ENCODE measurements at places on chromosomes 5 and 9.

- no peak for DNase-seq
Observed at GRCh38 chr5:92559331-92559730, 1021.7 kb downstream of the NR2F1-AS1 start.

- DNase-seq: peak; percentile 40
Observed at GRCh38 chr5:76710991-76711390, 4.9 kb upstream of the F2R start.

- DNase-seq: no peak
Observed at GRCh38 chr5:173712609-173713175, 96.2 kb upstream of the BOD1 start.

GRCh38 chr5:107340631-107341030 lies 330.1 kb downstream of the EFNA5 start:
- DNase-seq: no peak

- no peak for DNase-seq
Observed at GRCh38 chr5:142700566-142700965, 14.7 kb upstream of the FGF1 start.

- DNase-seq: no peak
Observed at GRCh38 chr9:91567642-91568274, 144.1 kb upstream of the NFIL3 start.

DNA sequence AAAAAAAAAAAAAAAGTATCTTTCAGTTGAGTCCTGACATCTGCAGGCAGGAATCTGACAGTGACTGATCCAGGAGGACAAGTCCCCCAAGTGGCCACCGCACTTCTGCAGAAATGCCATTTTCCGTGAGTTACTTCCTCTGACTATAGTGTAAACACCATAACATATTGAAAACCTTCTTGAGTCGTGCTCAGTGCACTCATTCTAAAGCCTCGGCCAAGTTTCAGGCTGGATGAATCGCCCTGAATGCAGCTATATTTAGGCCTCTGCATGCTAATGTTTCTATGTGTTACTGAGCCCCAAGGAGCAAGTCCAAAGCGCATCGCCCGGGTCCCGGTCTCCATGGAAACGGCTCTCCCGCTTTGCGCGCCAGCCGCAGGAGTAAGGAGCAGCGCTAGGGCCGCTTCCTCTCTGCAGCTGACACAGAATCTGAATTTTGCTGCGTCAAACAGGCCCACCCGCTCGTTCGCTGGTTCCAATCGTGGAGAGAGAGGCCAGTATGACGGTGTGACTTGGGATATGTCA lies 335.4 kb downstream of the MSX2 start:
- peak; percentile 54 for DNase-seq
